CD4-positive, alpha-beta T cell treated with Interleukin-1 beta for 1 hour (primary cell): ENCODE measurements at places on chromosomes 2 and 18.

DNA sequence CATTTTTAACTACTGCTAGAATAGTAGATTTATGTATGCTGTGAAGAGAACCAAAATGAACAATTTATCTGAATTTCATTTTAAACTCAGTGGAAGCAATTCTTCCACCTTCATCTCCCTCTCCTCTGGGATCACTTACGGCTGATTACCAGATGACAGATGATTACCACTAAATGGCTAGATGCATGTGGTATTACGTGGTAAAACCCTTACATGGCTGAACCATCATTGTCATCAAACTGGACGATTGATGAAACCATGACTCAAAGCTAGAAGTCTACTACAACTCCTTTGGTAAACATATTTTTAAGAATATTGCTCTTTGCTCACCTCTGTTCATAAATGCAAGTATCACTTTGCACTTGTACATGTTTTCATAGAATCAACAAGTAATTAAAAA lies 48.5 kb upstream of the DOCK10 start:
- DNase-seq, result no peak

GRCh38 chr2:100741880-100742276 lies 78.1 kb upstream of the NPAS2 start:
- no peak for DNase-seq

- DNase-seq, result no peak
These were observed 51.9 kb downstream of the ANKMY1 start for GRCh38 chr2:240505910-240506309.

- no peak for DNase-seq
These were observed 98.1 kb downstream of the LRRC30 start for GRCh38 chr18:7329016-7329415.

- no peak for DNase-seq
These were observed 6.8 kb upstream of the DDX1 start for GRCh38 chr2:15584767-15585469.

GRCh38 chr2:154408786-154409185 lies 289.7 kb upstream of the KCNJ3 start:
- no peak for DNase-seq

DNA sequence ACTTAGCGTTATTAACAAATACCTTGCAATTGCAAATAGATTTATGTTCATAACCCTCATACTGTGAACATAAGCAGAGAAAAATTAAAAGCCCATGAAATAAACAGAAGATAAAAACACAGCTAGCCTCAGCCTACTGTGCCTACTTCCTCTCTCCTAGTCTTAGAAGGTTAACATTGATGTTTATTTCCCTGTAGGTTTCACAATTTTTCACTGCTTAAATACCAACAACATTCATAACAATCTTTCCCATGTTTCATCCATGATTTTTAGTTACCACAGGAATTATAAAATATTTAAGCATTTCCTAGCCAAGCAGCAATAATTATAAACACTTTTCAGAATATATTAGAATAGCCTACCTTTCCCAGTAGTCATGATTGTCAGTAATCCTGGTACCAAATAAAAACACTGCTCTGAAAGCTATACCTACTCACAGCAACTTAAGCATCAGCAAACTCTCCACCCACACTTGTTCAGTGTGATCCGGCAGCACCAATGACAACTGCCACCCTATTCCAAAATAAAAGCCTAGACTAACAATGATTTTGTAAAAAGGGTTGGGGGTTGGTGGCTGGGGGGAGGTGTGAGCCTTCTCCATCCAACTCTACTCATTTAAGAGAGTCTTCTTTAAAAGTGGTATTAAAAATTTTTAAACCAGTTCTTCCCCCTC lies 40.6 kb upstream of the RNU4ATAC start:
- no peak for DNase-seq

DNA sequence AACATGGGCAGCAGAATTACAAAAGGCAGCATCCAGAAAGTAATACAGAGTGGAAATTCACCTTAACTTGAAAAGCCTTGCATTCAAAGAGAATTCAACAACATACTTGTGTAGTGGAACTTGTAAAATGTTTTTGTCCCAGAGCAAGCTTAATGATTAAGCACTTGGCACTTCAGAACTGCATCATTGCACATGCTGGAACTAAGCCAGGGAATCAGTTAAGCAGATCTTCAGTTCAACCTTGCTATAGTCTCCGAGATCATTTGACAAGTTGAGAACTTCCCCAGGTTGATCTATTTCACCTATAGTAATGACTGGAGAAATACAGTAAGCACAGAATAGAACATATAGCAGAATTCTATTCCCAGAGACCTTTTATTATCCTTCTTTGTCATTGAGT lies 1337.2 kb upstream of the NXPH2 start:
- DNase-seq, result no peak

DNA sequence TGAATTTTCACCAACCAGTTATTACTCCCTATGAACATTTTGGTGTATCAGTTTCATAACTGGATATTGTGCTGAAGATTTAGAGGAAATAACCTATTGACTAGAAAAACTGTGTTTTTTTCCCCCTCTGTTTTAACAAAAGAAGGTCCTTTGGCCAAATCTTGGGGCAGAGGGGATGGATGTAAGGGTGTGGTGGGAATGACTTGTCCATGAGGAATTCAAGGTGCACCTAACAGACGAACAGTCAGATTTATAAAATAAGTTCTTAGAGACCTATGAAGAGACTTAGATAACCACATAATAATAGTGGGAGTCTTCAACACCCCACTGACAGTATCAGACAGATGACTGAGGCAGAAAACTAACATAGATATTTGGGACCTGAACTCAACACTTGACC lies 119.3 kb upstream of the SESTD1 start:
- DNase-seq, result no peak

DNA sequence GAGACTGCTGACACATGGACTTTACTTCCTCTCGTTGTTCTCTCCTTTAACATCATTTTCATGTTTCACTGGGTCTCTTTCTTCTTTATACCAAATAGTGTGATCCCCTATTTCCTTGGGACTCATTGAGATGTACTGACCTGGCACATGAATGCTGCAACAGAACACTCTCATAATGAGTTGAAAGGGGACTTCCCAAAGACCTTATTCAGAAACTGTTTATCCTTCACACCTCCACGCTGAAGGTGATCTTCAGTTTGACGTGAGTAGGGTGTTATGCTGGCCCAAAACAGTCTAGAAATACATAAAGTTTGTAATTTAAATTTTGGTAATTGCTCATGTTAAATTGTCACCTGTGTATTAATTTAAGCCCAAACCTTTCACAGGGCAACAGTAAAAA lies 1096.8 kb upstream of the GYPC start:
- DNase-seq, result no peak

DNA sequence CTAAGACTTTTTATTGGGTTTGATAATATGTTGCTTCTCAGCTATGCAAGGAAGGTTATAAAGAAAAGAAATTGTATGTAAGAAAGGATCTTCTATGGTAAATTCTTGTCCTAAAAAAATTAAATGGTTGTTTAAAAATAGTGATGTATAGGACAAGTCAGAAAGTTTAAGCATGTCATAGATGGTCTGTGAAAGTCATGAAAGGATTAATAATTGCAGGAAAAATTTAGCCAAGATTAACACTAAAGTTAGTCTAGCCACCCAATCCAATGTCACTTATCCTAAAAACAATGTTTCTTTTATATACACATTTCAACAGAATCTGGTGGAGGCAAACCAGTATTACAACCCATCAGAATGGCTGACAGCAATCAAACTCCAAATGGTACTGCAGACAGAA lies 1046.7 kb upstream of the SLC39A10 start:
- DNase-seq, result no peak

GRCh38 chr2:6526093-6526824 lies 339.4 kb downstream of the CMPK2 start:
- DNase-seq, result no peak

DNA sequence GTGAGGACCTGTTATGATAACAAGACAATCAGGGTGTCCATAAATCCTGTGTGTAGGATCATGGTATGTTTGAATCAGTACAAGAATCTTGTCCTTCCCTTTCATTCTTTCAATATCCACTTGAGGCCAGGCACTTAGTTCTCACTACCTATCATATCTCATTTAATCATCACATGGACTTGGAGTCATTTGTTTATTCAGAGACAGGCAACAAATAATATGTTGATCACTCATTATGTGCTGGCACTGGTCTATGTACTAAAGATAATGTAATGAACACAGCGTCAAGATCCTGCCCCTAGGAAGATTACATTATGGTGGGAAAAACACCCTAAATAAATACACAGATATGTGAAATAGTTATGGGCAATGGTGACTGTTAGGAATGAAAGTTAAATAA lies 342.6 kb downstream of the LPIN1 start:
- no peak for DNase-seq

DNA sequence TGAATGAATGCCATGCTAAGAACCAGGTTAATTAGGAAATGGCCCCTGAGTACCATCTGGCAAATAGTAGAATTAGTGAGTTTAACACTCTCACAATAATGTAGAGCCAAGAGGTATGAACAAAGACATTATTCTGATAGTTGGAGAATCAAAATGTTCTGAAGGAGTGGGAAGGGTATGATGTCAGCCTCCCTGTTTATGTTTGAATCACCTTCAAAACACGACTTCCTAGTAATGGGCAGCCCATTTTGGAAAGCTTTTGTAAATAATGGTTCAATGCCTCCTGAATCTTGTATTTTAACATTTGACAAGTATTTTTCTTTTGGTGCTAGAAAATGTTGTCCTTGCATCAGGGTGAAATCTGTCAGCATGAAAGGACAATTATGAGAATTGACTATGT lies 108.3 kb downstream of the DSEL start:
- DNase-seq, result no peak

DNA sequence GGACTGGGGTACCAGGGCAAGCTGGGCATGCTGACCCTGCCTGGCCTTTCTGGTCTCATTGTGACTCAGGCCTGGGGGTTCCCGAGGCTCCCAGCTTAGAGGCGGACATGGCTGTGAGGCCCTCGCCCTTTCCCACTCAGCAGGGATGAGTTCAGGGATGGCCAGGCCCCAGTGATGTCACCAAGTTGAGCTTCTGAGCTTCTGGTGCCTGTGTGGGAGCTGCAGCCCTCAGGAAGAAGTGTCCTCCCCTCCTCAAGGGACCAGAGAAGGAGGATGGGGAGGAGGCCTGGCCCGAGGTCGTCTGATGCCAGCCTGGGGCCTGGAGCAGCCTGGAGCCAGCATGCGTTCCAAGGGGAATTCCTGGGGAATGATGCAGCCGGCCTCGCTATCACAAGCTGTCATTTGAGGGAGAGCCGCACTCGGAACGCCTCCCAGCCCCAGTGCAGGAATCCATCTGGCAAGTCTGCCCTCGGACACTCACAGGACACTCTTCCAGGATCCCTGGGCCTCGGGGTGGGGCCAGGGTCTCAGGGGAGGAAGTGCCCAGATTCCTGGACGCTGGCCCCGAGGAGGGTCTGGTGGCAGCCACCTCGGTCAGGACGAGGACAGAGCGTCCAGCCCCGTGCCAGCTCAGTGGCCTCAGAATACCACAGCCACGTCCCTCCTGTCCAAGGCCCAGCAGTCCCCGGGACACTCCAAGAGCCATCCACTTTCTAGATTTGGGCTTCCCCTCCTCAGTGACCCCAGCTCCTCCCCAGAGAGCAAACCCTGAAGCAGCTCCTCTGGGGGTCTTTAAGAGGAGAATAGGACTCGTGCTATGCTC lies 61.2 kb upstream of the GPC1 start:
- no peak for DNase-seq

DNA sequence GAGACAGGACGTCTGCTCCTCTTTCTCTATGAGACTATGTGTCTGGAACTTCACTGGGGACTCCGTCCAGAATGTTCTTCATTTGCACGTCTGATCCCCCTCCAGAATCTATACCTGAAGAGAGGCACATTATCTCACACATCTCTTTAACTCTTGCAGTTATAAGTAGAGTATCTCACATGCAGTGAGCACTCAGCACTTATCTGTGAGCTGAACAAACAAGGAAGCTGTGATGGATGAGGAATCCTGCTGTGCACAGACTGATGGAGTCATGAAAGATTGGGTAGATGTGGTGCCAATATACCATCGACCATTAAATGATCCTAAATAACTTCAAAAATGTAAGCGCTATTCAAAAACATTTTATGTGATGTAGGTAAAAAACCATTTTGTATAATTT lies 888.3 kb upstream of the CELF4 start:
- DNase-seq, result no peak

DNA sequence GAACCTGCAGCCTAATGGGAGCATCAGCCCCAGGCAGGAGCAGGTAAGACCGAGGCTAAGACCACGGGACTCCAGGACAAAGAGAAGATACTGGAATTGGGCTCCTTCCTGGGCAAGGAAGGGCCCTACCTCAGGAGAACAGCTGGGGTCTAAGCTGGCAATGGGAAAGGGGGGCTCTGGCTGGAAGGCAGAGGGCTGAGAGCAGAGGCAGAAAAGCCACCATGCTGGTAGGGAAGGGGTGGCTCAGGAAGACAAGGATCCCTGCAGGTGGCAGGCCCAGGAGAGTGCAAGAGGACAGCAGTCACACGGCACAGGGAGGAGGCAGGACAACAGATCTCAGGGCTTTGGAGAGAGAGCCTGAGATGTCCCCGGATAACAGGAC lies 203.5 kb downstream of the NDUFA10 start:
- no peak for DNase-seq

DNA sequence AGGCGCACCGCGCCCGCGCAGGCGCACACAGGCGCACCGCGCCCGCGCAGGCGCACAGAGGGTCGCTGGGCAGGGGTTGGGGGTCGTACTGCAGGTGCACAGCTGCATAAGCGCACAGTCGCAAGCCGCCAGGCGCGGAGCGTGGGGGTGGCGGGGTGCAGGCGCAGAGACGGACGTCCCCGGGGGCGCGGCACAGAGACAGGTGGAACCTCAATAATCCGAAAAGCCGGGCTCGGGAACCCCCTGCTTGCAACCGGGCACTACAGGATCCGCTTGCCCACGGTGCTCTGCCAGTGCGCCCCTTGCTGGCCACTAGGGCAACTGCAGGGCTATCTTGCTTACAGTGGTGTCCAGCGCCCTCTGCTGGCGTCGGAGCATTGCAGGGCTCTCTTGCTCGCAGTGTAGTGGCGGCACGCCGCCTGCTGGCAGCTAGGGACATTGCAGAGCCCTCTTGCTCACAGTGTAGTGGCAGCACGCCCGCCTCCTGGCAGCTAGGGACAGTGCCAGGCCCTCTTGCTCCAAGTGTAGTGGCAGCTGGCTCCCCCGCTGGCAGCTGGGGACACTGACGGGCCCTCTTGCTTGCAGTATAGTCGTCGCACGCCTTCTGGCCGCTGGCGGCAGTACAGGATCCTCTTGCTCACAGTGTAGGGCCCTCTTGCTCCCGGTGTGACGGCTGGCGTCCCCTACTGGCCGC lies 34.9 kb downstream of the FAM110C start:
- peak; percentile 66 for DNase-seq

- DNase-seq, result no peak
These were observed 123.0 kb downstream of the AGAP1 start for GRCh38 chr2:235616885-235617284.
